ENCODE measurements at places on chromosomes 16 and 17. TPM values are rescaled to one million over a fixed set of nuclear protein-coding genes. Genes with fewer than 3 reads are reported as not detected.

GRCh38 chr16:27515874-27516353, 33.8 kb downstream of the GTF3C1 start:
- no peak for DNase-seq

DNA sequence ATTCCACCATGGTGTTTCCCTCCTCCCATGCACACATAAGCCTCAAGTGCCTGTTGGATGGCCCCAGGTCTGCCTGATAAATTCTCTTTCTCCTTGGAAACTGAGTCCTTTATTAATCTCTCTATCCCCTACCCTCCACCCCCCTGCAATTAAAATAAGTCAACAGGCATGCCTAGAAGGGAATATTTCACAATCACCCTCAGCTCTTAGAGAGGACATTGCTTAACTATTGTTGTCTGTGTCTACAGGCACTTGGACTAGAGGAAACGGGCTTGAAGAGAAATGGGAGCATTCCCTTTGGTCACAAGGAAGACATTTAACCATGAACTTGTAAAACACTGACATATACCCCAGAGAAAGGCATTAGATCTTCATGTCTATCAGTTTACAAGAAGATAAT, 39.5 kb downstream of the RCVRN start:
- DNase-seq: no peak

DNA sequence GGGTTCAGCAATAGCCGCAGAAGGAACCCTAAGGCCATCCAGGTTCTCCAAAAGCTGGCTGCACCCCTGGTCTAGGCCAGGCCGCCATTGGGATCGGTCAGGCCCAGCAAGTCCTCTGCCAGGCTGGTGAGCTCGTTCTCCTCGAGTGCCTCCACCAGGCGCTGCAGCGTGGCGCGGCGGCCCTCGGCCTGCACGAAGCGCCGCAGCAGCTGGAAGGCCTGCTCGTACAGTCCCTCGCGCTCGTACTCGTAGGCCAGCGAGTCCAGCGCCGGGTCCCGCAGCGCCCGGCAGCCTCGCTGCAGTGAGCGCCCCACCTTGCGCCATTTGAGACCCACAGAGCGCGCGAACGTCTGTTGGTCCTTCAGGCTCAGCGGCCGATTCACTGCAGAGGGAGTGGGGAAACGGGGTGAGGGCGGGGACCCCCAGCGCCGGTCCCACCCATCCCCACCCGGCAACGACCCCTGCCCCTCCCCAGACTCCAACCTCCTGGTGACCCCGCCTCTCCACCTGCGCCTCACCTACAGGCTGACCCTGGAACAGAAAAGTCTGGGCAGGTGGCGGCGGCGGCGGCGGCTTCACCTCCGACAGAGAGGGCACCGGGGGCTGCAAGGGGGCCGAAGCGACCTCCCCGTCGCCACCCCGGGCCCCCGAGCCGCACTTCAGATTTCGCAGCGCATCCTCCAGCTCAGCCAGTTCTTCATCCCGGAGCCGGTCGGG, 3.9 kb upstream of the B3GNT9 start:
- no peak for DNase-seq

DNA sequence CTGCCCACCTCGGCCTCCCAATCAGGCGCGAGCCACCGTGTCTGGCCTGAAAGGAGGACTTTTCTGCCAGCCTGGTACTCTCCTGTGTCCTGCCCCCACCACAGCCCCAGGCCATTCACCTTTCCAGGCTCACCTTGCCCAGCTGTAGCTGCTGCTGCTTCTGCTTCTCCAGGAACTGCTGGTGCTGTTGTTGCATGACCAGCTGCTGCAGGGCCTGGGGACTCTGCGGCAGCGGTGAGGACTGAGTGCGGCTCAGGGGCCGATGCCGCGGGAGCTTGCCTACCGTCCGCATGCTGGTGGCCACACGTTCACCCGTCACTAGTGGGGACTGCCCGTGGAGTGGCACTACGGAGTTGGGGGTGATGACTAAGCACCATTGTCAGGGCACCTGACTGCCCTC, 17.7 kb downstream of the G6PC3 start:
- DNase-seq: no peak

GRCh38 chr16:23354246-23354645, 52.1 kb downstream of the SCNN1B start:
- no peak for DNase-seq

GRCh38 chr17:74270333-74270732, 3.7 kb upstream of the DNAI2 start:
- DNase-seq: no peak

DNA sequence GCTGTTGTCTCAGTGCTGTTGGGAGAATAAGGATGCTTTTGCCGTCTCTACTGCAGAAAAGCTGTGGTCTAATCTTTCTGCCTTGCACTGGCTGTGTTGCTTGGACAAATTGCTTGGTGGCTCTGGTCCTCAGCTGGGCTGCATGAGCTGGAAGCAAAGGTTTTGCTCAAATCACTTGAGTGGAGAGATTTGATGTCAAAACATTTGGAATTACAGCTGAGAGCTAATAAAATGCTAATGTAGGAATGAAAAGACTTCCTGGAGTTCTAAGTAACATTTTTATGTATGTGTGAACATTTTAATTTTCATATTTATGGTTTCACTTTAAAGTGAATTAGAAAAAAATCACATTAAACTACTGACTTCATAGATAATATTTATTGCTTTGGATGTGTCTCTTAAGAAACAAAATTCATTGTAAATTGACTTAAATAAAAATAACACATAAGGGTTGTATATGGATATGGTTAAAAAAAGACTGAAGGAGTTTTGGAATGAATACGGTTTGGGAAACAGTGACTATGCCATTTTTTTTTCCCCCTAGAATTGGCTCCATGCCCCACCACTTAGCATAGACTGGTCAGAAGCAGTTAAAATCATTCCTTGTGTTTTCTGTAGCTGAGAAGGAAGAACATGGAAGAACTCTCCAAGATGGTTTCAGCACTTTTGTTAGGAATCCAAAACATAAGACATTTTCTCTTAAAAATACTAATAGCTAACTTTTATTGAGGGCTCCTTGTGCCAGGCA, 39.2 kb upstream of the FAM20A start:
- no peak for DNase-seq

DNA sequence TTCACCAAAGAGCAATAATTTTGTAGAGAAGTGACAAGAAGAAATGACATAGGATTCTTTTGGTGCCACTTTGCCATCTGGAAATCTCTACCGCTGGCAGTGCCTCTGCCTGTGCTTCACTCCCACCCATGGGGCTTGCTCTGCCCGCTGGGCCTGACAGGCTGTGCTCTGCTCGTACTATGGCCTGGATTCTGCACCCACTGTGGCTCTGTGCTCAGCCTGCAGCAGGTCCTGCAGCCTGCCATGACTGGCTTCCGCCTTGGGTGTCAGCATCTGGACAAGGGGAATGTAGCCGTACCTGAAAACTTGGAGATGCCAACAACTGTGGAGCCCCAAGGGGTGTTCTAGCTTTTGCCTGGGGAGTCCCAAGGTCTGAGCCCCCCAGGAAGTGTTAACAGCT, 792.3 kb downstream of the CDH8 start:
- DNase-seq: no peak

DNA sequence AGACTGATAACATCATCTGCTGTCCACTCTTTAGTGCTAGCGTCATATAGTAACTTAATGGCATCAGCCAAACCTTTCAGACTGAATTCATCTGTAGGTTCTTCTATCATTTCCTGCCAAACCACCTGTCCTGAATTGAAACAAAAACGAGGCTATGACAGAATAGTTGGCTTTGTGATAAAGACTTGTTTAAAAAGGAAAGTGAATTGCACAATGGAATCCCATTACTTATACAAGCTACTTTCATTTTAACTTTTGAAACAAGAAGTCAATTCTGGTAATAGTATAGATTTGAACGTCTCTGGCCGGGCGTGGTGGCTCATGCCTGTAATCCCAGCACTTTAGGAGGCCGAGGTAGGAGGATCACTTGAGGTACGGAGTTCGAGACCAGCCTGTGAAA, 18.2 kb downstream of the LASP1NB start:
- DNase-seq: no peak

DNA sequence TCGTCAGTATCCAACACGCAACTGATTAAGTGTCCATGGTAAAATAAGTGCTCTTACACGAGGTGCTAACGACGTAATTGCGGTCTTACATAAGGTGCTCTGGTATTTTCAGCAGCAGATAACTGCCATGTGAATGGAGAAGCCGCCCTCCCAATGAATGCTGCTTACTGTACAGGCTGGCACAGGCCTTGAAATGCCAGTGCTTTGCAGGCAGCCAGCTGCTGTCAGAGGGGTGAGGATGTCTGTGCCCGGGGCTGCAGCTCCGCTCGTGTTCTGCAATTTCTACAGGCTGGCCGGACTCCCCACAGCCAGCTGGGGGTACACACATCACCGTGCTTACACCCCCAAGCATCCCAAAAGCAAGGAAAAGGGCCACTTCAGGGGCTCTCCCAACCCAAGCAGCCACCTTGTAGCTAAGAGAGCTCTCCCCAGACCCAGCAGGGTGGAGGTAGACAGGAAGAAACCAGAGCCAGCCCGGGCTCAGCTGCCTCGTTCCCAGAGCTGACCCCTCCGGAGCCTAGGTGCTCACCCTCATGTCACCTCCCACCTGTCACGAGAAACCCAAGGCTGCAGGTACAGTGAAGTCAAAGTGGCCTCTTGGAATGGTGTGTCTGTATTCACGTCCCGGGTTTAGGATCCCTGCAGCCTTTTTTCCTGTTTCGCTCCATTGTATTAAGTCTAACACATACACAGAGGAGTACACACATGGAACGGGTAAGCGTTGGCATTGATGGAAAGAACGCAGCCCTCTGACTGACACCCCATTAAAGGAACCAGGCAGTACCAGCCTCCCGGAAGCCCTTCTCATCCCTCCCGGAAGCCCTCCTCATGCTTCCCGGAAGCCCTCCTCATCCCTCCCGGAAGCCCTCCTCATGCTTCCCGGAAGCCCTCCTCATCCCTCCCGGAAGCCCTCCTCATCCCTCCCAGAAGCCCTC, 27.2 kb upstream of the RPH3AL start:
- no peak for DNase-seq

DNA sequence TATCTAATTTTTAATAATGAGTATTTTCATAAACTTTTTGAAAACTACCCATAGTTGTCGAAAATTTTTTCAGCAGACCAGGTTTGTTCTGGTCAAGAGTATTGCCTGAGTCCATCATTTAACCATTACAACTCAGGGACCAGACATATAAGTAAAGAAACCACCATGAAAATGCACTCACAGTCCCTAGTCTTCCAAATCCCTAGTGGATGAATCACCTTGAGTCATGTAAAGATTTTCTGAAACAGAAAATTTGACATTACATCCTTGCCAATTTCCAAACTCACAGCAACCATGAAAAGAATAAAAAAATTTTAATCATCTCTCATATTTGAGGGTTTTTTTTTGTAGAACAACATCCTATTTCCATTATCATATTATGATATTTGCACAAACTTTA, 1337.5 kb upstream of the CDH8 start:
- no peak for DNase-seq

- DNase-seq: no peak
Measured at GRCh38 chr17:34408439-34408838, 45.4 kb upstream of the CCL1 start.

- DNase-seq: no peak
Measured at GRCh38 chr17:81132197-81132540, 33.1 kb upstream of the PVALEF start.

GRCh38 chr16:19848756-19849155, 35.9 kb downstream of the GPRC5B start:
- no peak for DNase-seq

GRCh38 chr16:77700846-77701245, 21.5 kb upstream of the NUDT7 start:
- DNase-seq: no peak

- no peak for DNase-seq
Measured at GRCh38 chr17:59315866-59316265, 15.6 kb upstream of the YPEL2 start.

GRCh38 chr16:87407511-87408112, 15.5 kb downstream of the MAP1LC3B start:
- no peak for DNase-seq

GRCh38 chr17:13054666-13055065, 36.8 kb upstream of the ELAC2 start:
- DNase-seq: no peak

DNA sequence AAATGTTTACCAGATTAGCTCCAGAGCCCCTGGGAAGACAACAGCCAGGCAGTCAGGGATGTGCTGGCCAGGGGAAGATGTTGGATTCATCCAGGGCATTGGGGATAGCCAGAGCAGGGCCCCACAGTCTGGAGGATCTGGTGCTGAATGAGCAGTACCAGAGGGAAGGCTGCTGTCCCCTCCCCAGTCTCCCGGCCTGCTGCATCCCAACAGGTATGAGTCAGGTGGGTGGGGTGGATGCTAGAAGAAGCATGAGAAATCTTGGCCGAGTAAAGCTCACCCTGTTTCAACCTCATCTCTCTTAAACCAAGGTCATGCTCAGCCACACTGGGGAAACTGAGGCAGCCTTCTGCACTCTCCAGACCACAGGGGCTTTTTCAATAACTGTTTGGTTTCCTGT, 71.9 kb upstream of the SEC14L1 start:
- no peak for DNase-seq

DNA sequence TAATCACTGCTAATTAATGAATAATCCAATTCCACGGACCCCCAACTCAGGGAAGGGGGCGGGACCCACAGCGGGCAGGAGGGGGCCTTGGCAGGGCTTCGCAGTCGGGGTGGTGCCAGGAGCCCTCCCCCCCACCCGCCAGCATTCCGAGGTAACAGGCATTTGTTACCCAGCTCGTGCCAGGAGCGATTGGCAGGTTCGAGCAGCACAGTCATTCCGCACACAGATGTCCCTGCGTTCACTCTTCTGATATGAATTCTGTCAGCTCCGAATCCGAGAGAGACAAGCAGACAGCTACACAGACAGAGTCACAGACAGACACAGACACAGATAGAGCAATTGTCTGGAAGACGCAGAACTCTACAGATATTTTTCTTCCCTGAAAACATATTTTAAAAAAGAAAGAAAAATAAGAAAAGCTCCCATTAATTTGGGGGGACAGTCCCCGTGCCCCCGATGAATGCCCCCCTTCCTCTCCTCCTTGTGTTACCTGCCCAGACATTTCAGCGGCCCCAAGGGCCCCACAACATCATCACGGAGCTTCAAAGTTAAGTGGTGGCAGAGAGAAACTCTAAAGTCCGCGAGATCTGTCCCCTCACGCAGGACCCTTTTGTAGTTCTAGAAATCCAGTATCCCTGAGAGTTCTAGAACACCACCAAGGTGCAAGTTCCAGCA, 10.2 kb downstream of the NEUROD2 start:
- no peak for DNase-seq

TMED6 gene
- not detected for total RNA-seq

OR4D1 gene
- under 0.01 TPM for total RNA-seq

C17orf75 gene
- total RNA-seq: 37.3 TPM

PPM1E gene
- total RNA-seq: 55.1 TPM

C17orf100 gene
- total RNA-seq: 2.3 TPM

EVPL gene
- total RNA-seq: not detected

OTOP2 gene
- not detected for total RNA-seq

ITGAE gene
- total RNA-seq: 6.2 TPM

SOCS7 gene
- 59.4 TPM for total RNA-seq

MFAP4 gene
- 0.47 TPM for total RNA-seq

Data from occipital lobe (tissue), 3 donors.